ENCODE measurements at places on chromosomes 13 and 19. TPM values are rescaled to one million over a fixed set of nuclear protein-coding genes. Genes with fewer than 3 reads are reported as not detected.

The CHMP2A gene
- total RNA-seq, result 110 TPM

The FXYD7 gene
- total RNA-seq, result not detected

The ALDH16A1 gene
- 38.6 TPM for total RNA-seq

The LRRC25 gene
- not detected for total RNA-seq

The TSHZ3 gene
- 9.5 TPM for total RNA-seq

The LILRB2 gene
- not detected for total RNA-seq

The DCLK1 gene
- total RNA-seq, result 1.2 TPM
